ENCODE measurements at places on chromosomes 16 and 17.

DNA sequence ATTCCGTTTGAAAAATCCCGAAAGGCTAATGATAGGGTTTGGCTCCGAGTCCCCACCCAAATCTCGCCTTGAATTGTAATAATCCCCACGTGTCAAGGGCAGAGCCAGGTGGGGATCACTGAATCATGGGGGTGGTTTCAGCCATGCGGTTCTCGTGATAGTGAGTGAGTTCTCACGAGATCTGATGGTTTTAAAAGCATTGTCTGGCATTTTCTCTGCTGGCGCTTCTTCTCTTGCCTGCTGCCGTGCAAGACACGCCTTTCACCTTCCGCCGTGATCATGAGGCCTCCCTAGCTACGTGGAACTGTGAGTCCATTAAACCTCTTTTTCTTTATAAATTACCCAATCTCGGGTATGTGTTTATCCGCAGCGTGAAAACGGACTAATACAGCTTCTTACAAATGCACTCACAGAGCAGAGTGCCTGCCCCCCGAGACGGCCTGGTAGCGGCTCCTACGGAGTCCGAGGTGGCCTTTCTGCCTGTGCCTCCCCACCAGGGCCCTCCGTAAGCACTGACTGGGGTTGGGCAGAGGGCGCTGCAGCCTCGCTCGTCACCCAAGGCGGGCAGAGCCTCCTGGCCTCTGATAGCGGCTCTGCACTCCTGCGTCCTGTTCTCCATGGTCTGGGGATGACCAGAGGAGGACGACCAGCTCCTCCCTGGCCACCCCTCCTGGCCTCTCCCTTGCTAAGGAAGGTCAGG, 131.7 kb downstream of the FOXL1 start:
- DNase-seq: no peak

DNA sequence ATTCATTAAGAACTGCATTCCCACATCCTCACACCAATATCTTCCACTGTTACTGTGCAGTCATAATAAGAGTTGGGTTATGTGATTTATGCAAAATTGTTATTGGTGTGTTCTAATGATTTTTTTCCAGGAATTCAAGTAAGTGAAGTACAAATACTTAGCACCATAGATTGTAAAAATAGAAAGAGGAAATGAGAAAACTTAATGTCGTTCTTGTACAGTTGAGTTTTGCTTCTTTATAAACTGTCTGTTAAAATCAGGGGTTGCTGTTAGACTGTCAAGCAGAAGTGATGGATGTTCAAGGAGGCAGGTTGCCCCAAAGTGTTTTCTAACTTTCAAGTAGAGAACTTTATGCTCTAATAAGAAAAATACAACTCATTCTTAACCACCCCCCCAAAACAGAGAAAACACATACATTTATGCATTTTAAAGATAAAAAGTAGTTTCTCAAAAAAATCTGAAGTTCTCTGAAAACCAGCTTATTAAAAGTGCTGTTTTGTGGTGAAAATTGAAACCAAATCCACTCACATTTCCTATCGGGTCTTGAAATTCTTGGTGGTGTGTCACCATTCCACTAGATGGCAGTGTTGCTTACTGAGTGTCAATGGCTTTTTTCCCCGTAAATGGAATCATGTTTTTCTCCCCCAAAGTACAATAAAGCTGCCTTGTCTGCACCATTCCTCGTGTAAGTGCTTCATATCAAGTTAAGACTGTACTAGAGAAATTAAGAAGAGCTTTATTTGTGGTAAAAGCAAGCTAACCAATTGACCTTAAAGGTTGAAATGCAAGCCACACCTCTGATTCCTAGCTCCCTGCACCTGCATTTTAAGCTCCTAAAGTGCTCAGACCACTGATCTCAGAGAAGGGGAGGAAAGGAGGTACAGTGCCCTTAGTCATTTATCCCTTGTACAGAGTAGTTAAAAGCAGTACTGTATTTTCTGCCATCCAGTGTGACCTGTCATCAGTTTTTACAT, 4.7 kb upstream of the IGSF6 start:
- DNase-seq: no peak

GRCh38 chr17:6713130-6713917, at the start of gene SLC13A5:
Gene SLC13A5, minus strand, starts transcription at chr17:6713369. Its CDS starts 36 bp downstream, at chr17:6713333.
- DNase-seq: no peak

DNA sequence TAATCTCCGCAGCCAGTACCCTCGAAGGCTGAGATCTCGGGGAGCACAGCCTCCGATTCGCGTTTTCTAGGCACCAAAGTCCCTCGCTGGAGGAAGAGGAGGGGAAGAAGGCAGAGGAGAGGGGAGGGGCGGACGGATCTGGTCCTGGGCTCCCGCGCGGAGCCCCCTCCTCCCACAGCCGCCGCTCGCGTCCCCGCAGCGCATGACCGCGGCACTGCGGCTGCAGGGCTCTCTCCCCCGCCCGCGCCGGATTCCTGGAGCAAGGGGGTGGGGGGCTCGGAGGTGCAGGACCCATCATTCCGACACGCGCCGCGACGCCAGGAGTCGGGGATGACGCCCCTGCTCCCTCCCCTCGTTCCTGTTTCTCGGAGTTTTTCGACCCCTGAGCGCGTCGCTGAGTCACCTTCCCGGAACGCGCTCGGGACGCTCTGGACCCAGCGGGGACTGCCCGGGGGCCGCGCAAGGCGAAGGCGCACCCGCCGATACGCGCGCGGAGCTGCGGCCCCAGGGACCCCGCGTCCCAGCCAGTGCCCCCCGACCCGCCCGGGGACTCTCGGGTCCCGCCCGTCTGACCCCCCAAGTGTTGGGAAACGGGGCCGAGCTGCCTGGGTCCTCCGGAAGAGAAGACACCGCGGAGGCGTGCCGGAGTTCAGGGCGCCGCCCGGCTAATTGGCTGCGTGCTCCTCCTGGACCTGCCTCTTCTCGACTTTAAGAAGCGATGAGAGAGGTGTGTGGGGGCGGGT, 1.4 kb upstream of the SPHK1 start:
- DNase-seq: no peak

DNA sequence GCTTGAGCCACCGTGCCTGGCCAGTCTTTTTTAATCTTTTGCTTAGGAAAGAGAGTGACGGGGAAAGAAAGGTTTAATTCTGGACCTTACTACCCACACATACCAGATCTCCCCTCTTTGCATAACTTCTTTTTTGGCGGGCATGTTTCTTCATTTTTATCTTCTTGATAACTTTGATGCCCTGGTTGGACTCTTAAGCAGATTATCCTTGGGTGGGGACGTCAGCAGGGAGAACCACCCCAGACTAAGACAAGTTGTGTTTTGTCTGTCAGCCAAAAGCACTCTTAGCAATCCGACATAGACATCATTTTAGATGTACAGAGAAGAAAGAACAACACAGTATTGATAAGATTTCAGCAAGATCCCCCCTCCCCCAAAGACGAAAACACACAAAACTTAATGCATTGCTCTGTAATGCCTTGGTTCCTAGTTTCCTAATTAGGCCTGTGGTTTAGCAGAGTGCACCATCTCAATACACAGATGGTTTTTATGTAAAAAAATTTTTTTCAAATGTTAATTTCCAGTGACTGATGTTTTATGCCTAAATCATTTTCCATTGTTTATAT, 99.9 kb downstream of the MSI2 start:
- no peak for DNase-seq

DNA sequence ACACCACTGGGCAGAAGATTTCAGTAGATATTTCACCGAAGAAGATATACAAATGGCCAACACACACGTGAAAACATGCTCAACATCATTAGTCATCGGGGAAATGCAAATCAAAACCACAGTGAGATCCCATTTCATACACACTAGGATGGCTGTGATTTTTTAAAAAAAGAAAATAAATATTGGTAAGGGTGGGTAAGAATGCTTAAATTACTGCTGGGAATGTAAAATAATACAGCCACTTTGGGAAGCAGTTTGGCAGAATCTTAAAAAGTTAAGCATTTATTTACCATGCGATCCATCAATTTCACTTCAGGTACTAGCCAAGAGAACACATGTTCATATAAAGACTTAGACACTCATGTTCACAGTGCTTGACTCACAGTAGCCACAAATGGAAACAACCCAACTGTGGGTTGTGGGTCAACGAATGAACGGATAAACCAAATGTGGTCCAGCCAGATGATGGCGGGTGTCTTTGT, 6.5 kb upstream of the C16orf74 start:
- DNase-seq: peak; percentile 23

DNA sequence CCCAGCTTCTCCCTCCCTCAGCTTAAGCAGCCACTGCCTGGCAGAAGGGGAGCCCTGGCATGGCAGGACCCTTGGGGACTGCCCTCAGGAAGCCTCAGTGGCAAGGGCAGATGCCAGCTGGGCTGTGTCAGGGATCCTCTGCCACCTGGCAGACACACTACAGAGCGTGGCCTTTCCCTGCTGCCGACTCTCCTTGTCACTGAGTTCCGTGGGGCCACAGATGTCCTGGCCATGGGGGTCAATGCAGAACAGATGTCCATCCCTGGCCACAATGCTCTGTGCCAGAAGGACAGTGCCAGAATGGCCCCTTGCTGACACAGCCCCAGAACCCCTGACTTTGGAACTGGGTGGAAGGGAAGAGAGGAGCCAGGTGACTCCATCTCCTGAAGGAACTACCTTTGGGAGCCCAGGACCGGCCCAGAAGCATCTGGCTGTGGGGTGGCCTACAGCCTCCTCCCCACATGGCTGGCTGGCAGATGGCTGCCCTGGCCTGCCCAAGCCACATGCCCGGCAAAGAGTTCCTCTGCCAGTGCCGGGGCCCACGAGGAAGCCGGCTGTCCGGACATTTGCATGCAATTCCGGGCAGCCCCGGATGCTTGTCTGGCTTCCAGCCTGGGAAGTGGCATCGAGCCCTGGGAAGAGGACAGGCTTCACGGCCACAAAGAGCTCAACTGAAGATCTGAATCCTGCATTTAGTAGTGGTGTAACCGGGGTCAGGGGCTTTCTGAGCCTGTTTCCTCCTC, 24.1 kb downstream of the NPTX1 start:
- no peak for DNase-seq

GRCh38 chr17:8713878-8714277, 30.8 kb downstream of the CCDC42 start:
- no peak for DNase-seq

- DNase-seq: no peak
Observed at GRCh38 chr17:63919311-63919723, 678 bp upstream of the GH1 start.

- no peak for DNase-seq
Observed at GRCh38 chr16:3510416-3510815, 9.6 kb downstream of the CLUAP1 start.

DNA sequence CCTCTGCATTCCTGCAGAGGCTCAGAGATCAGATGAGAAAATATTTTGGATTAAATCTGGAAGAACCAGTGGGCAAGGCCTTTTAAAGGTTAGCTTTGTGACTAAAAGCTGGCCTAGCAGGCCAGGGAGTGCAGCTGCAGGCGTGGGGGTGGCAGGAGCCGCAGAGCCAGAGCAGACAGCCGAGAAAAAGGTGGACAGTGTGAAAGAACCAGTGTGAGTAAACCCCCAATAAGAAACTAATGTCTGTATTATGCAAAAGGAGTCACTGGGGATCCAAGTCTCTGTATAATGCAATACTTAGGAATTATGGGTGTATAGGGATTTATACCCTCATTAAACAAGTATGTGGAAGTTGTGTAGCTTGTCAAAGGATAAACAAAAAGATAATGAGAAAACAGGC, 21.4 kb upstream of the SPACA3 start:
- DNase-seq: peak; percentile 8

DNA sequence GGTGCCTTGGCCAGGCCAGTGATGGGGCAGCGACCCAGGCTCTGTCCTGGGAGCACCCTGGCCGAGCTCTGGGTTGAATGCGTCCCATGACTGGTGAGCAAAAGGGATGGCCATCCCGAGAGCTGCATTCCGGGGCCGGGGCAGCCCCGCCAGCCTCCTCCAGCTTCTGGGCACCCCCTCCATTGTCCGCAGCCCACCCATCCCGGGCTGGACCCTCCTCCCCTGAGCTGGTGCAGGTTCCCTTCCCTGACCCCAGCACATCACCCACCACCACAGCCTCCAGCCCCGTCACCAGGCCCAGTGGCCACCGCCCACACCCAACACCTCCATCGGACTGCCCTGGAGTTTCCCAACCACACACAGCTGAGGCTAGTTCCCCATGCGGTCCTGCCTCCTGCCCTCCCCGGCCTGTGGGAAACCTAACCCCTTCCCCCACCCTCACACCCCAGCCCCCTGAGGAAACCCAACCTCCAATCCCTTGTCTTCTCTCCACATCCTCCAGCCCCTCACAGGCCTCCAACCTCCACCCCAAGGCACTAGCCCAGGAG, 16.2 kb upstream of the PVALEF start:
- DNase-seq: no peak

GRCh38 chr17:41736983-41737679, 2.7 kb upstream of the HAP1 start:
- DNase-seq: no peak

DNA sequence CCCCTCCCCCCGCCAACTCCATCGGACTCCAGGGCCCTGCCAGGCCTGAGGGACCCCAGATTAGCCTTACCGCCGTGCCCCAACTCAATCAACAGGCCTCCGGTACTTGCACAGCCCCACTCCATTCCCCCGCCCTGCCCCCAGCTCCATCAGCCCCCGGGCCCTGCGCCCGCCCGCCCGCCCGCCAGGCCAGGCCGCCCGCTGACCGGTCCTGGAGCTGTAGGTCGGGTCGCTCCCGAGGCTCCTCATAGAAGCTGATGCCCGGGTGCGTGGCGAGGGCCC, 308 bp downstream of the GTF3C1 start:
- DNase-seq: no peak

DNA sequence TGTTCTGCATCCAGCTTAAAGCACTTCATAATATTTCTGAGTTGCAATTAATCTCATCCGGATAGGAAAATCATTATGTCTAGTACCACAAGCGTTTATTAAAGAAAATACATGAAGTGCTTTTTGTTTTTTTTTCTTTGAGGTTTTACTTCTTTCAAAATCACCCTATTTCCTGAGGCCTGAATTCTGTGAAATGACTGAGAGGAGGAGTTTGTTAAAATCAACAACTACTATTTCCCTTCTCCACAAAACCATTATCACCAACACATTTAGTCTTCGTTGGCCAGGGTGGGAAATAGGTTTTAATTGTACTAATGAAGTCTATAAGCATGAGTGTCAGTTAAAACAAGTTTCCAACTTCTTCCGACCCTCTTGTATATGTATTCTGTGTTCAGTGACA, 50.7 kb upstream of the ADCY7 start:
- no peak for DNase-seq

GRCh38 chr16:27198451-27199234, 4.7 kb upstream of the KDM8 start:
- DNase-seq: no peak

- DNase-seq: no peak
Observed at GRCh38 chr16:55035029-55035428, 104.4 kb downstream of the IRX5 start.

GRCh38 chr16:66741169-66741900, 10.1 kb downstream of the DYNC1LI2 start:
- peak; percentile 86 for DNase-seq

Measured in BJ (cell line).